ENCODE measurements at places on chromosomes 7 and 10.

- no peak for DNase-seq
These were observed 4.0 kb downstream of the VSIR start for GRCh38 chr10:71769279-71769823.

DNA sequence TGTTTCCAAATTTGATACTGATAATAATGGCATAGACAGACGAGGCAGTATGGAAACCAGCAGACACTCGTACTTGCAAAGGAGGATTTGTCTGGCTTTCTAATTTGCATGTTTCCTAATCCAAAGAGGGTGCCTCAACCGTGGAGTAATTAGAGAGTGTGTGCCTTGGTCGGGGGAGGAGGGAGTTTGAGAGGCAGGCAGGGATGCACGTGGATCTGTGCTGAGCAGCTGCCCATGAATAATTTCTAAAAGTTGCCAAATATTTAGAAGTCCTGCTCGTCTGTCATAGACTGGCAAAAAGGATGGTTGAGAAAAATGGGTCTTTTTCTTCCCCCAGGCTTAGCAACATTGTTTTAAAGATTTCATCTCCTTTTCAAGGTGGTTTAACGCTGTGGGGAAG, 69.4 kb downstream of the PTPRE start:
- no peak for DNase-seq

GRCh38 chr7:69433081-69433480, 165.2 kb upstream of the AUTS2 start:
- DNase-seq, result no peak

DNA sequence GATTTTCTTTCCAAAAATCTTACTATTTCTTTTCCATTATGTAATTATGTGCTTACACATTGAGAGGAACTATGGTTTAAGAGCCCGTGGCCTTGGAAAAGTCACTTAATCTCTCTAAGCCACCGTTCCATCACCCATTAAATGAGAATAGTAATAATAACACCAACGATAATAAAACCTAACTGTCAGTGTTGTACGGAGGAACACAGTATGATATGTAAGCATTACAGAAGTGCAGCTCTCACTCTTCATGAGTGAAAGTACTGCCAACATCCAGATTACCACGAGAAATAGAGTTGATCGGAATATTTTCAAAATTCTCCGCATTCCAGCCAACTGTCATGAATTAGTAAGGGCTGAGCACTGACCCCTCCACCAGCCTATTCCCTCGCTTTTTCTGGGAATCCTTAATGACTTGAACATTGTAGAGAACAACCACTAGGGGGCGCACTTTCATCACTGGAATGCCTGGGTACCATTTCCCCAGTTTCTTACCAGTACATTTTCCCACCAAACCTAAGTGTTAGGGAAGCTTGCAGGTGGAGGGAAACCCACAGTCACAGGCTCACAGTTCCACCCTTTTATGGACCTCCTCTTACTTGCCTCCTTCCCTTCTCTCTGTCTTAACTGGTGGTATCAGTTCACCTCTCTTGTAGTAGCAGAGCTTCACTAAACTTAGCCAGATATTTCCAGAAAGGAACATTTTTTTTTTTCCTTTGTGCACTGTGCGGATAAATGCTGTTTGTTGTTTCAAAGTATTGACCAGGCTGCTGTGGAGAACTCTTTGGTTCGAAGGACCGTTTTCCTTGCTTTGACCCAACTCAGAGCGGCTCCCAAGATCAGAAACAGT, 27.8 kb downstream of the NKX2-3 start:
- DNase-seq, result no peak

DNA sequence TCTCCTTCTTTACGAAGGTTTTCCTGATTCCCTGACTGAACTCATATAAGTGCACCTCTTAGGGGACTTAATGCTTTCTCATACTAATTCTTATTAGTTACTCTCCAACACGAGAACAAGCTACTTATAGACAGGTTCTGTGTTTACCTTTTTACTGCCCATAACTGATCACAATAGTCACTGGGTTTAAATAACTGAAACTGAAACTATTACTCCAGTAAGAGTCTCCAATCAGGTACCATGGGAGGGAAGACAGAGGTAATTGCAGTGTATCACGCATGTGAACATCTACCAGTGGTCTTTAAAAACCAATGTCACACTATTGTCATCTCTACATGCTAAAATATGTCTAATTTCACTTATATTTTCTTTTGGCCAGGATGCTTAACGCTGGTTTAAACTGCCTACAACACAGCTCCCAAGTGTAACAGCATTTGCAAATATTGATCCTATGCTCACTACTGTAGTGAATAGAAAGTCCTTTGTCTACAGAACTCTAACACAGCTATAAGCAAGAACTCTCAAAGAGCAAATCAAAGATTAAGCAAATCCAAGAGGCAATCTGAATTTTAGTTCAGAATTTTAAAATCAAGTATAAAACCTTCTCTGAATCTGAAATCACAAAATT, 3.6 kb downstream of the GDI2 start:
- no peak for DNase-seq
